ENCODE measurements at places on chromosomes 3 and 15.

GRCh38 chr3:134608771-134609435, 41.9 kb downstream of the KY start:
- no peak for DNase-seq

- no peak for DNase-seq
Observed at GRCh38 chr3:64621726-64622395, 65.9 kb downstream of the ADAMTS9 start.

DNA sequence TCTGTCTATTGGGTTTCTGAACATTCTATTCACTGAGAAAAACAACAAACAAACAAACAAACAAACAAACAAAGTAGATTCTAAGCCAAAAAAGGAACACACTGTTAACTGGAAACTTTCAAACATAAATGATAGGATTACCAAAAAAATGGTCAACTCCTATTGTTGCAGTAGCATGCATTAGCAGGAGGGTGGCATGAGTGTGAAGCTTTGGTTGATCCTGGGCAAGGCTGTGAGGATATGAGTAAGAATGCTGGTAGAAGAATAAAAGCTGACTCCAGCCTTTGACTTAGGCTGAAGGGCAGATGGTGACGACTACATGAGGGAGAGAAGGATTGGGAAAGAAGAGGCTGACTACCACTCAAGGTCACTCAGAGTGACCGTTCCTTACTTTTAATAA, 810.3 kb downstream of the VGLL3 start:
- DNase-seq: no peak

DNA sequence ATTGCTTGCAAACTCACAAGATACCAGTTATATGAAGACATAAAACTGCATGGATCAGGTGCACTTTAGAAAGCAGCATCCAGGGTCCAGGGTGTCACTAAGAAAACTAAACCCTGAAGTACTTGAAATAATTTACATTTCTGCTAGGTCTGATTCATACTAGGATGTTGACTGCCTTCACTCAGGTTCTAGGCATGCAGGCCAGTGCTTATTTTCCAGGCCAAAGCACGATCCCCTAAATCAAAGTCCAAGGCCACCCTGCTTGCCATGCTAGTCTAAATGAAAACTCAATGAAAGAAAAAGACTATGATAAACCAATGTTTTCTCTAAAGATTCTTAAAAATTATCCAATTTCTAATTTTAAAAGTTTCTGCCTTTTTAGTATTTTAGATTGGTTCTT, 49.4 kb downstream of the GREM1 start:
- DNase-seq: no peak

- DNase-seq: no peak
Observed at GRCh38 chr3:49386056-49386756, 25.6 kb downstream of the RHOA start.

GRCh38 chr3:182521339-182521738, 272.0 kb upstream of the ATP11B start:
- no peak for DNase-seq

- no peak for DNase-seq
Observed at GRCh38 chr3:99504258-99504657, 134.1 kb upstream of the COL8A1 start.

GRCh38 chr3:171260466-171260865, 199.7 kb downstream of the TNIK start:
- no peak for DNase-seq

DNA sequence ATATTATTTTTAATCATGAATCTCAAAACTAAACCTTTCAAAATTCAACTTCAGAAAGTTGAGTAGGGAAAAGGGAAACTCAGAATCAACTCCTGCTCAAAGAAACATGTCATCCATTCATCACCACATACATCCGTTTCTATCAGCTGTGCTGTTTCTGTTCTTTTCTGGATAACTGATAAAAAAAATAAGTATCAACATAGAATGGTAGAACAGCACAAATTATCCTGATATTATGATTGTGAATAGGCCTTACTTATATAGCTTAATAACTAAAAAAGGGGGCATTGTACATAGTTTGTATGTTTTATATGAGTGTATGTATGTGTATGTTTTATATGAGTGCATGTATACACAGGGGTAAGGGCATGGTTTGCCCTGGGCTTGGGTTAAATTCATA, 3.1 kb downstream of the TM4SF1 start:
- no peak for DNase-seq

- no peak for DNase-seq
Observed at GRCh38 chr15:57923750-57924149, 141.8 kb downstream of the ALDH1A2 start.

GRCh38 chr3:44111482-44111881, 130.2 kb upstream of the TOPAZ1 start:
- DNase-seq: no peak

DNA sequence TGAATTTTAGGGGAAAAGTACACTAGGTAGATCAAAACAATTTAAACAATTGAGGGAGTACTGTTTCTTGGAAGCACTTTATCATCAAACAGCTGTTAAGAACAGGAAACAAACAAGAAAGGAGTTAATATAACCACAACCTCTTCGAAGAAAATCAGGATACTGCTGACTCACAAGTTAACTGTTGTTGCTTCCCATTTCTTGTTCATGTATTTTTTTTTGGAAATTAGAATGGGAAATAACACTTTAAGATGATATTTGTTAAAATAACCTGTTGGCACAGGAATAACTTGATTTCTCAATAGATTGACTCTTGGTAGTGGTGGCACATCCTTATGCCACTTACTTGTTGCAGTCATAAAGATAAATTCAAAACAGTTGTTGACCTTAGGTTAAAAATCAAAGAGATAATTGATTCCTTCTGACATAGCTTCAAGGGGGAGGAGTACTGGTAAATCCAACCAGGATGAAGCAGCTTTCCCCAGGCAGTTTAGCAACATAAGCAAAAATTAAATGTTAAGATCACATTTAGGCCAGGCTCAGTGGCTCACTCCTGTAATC, 3.3 kb downstream of the BNIP2 start:
- no peak for DNase-seq

DNA sequence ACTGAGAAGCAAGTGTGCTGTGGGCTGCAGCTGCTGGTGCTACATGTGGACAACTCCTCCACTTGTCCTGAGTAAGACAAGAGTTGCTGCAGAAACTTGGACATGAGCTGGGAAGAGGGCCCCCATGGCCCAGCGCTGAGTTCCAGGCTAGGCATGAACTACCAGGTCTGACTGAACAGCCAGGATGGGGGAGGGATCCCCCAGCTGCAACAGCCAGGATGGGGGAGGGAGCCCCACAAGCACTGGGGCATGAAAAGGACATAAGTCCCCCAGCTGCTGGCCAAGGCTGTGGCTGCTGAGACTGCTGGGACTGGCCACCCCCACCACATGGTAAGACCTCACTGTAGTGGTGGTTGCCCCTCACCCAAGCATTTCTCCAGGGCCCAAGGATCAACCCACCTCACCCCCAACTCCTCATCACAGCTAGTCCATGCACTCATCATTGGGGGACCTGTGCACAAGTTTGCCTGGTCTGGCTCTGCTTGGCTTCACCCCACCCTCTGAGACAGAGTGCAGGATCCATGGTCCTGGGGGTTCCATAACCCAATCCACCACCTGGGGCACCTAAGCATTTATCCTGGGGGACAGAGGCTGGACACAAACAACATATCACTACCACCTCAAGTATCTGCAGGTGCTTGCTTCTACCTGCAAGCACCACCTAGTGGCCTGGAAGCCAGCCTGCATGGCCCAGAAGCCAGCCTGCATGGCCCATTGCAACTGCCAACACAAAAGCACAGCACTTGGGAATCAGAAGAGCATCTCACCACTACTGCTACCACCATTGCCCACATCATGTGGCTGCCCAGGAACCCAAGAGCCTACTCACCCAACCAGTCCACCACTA, 84.5 kb upstream of the STT3B start:
- DNase-seq: no peak

DNA sequence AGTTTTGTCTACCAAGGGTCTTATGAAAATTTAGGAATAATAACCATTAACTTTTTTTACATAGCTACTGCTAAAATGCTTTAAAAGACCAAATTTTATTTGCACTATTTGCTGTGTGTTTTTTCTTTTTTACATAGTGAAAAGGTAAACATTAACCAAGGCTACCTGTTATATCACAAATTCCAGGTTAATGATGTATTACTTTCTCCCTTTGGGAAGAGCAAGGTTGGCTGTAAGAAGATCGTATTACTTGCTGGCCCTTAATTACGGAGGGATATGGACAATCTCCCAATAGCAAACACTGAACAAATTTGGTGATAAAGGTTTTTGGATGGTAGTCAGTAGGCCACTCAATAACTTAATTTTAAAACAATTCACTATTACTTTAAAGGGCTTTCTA, 22.4 kb downstream of the LRRC58 start:
- no peak for DNase-seq

- DNase-seq: no peak
Observed at GRCh38 chr15:65646486-65646885, 24.7 kb downstream of the SLC24A1 start.

GRCh38 chr3:14507305-14507741, 32.8 kb downstream of the GRIP2 start:
- DNase-seq: no peak

GRCh38 chr15:89330881-89331595, 3.6 kb downstream of the POLG start:
- DNase-seq: peak; percentile 18

- DNase-seq: no peak
Observed at GRCh38 chr3:14290631-14291385, 111.6 kb upstream of the SLC6A6 start.

GRCh38 chr3:53885239-53885638, 3.3 kb upstream of the ACTR8 start:
- DNase-seq: no peak

DNA sequence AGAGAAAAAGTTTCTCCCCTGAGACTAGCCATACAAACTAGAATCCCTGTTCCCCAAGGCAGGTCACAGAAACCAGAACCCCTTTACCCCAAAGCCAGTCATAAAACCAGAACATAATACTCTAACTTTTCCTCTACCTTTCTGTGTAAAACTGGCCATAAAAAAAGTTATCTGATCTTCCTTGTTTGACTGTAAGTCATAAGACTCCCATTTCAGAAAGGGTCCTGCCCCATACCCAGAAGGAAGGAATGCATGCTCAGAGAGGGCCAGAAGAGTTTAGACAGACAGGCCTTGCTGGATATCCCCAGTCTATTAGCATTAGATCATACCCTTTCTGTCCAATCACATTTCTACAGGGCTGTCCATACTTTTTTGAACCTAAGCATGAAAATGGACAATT, 27.2 kb downstream of the SCN11A start:
- no peak for DNase-seq

DNA sequence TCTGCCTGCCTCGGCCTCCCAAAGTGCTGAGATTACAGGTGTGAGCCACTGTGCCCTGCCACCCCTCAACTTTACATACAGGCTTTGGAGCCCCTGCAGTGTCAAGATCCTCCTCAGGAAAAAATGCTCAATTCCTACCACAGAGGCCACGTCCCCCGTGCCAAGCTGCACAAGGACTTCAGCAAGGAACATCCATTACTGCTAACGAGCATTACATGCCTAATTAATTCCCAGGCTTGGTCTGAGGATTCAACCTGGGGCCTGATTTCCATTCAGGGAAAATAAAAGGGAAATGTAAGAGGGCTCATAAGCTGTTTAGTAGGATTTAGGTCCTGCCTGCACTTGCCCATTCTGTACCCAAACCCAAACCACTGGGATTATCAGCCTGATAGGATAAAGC, 161.4 kb downstream of the RAB11A start:
- no peak for DNase-seq

DNA sequence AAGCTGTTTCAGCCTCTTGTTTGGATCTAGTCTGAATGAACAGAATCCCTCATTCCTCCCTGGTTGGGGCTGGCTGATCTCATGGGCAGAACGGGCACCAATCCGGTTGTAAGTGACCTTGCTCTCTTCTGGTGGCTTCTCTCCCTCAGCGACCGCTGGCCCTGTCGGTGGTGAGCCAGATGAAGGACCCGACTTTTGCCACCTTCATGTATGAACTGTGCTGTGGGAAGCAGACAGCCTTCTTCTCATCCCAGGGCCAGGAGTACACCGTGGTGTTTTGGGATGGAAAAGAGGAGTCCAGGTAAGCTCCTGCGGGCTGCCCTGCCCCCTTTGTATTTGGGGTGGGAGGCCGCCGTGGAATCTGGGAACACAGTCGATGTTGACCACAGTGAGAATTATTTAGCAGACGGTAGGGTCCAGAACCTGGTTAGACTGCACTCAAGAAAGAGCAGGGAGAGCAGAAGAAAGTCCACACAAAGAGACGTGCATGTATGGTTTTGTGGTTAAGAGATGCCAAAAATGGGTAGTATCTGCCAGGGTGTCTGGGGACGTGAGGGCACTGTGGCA, 138.8 kb downstream of the LRRK1 start:
- no peak for DNase-seq

GRCh38 chr15:31871166-31871886, 159.0 kb upstream of the CHRNA7 start:
- DNase-seq: no peak

DNA sequence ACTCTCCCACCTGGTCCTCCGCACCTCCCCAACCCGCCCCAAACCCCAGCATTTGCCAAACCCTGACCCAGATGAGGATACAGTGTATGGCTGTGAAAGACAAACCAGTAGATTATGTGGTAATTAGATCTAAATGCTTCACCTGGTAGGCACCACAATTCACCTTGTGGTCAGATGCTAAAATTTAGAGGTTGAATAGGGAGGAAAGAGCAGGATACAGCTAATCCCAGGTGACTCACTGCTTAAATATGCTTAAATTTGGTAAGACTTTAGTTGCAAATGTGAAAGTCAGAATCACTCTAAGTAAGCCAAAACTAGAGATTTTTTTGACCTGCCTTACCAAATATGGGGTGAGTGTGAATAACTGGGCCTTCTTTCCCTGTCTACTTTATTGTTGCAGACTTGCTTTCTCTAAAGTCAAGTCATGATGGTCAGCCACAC, 105.5 kb downstream of the MME start:
- no peak for DNase-seq

- DNase-seq: no peak
Observed at GRCh38 chr15:66614951-66615760, 49.4 kb upstream of the LCTL start.

DNA sequence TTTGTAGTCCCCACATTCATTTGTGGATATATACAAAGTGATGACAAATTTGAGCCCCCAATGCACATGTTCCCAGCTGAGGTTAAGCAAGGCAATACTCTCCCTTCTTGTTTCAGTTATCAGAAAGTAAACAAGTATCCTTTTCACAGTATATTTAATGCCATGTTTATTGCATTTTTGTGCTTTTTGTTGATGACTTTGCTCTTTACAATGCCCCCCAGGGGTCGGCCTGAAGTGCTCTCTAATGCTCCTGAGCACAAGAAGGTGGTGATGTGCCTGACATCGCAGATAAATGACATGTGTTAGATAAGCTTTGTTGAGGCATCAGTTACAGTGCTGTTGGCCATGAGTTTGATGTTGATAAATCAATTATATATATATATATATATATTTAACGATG, 57.7 kb upstream of the THSD4 start:
- no peak for DNase-seq
